Amygdala (tissue), 56 donors: ENCODE measurements at places on chromosomes 4 and X.

DNA sequence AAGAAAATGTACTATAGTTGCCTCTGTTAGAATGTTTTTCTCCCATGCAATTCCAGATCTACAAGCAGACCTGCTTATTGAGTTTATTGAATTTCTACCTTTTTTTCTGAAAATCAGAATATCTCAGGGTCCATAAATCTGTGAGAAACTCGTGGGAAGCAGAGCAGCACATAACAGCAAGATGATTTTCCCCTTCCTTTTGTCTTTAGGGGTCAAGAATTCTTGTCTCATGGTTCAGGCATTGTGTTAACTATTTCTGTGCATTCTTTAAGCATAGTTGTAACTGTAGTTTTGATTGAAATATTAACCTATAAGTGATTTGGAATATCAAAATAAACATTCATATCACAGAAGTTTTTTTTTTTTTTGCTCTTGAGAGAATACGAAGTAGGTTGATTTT lies 11.4 kb downstream of the EDNRA start:
- no peak for DNase-seq

DNA sequence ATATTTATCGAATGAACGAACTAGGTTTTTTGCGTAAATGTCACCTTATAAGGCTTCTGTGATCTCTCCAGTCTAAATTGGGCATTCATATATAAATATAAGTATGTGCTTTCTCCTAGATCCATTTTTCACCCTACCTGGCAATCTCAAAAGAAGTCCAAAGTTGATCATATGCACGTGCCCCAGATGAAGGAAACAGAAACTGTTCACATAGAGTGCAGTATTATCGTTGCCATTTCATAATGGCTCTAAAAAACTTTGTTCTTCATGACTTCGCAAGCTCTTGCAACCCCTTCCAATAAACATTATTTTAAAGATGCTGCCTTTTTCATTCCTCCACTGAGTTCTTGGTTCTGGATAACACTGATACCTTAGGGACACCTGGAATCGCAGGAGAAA lies 708 bp downstream of the INTS12 start:
- no peak for DNase-seq

GRCh38 chr4:48945981-48946380 lies 39.4 kb upstream of the OCIAD2 start:
- no peak for DNase-seq

DNA sequence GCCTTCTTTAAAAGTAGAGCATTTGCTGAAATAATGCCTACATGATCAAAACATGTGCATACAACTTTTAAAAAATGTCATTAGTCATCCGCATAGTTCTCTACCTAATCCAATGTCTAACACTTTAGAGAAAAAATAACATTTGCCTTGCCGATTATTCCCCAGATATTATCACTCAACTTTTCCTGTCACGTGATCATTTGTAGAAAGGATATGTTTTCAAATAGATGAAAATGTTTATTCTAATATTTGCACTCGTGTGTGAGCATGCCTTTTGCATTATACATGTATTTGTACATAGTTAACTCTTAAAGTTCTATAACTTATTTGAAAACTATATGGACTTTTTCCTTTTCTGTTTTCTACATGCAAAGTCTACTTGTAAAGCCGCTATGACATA lies 533.0 kb upstream of the FMR1 start:
- no peak for DNase-seq

DNA sequence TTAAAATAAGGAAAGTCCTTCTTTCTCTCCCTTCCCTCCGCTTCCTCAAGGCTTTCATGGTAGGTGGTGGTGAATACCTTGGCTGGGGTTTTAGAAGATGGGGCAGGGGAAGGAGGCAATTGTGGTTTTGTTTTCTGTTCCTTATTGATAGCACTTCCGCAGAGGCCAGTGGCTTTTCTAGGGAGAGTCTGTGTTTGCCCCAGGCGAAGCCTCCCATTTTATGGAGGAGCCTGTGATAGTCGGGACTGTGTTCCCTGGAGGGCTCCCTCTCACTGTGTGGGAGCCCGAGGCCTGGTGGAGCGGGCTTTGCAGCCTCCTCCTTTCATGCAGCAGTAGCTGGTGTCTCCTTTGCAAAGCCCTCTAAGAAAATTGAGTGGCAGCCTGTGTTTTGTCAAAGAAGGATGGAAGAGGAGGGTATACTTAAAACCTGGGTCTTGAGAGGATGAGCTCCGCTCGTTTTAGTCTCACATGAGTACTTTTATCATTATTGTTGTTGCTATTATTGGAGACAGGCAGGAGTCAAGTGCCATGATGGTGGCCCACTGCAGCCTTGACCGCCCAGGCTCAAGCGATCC lies 29.8 kb upstream of the STOX2 start:
- DNase-seq, result no peak

- DNase-seq, result no peak
Measured at GRCh38 chr4:81491943-81492342, 20.2 kb upstream of the RASGEF1B start.

DNA sequence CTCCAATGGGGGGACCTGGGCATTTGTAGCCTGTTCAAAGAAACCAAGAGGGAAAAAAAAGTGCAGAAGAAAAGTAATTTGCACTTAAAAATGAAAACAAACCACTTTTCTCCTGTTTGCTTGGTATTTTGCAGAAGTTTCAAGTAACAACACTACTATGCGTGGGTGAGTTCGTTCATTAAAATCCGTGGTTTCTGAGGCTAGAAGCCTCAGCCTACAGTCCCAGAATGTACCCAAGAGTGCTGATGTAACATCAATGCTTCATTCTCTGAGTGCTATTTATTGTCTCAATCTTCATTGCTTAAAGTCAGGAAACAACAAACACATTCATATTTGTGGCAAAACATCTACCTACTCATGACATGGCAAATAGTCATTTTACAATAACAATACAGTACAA lies 29.2 kb downstream of the LGI2 start:
- DNase-seq, result no peak

GRCh38 chr4:173281406-173282255 lies 52.5 kb downstream of the HMGB2 start:
- no peak for DNase-seq

DNA sequence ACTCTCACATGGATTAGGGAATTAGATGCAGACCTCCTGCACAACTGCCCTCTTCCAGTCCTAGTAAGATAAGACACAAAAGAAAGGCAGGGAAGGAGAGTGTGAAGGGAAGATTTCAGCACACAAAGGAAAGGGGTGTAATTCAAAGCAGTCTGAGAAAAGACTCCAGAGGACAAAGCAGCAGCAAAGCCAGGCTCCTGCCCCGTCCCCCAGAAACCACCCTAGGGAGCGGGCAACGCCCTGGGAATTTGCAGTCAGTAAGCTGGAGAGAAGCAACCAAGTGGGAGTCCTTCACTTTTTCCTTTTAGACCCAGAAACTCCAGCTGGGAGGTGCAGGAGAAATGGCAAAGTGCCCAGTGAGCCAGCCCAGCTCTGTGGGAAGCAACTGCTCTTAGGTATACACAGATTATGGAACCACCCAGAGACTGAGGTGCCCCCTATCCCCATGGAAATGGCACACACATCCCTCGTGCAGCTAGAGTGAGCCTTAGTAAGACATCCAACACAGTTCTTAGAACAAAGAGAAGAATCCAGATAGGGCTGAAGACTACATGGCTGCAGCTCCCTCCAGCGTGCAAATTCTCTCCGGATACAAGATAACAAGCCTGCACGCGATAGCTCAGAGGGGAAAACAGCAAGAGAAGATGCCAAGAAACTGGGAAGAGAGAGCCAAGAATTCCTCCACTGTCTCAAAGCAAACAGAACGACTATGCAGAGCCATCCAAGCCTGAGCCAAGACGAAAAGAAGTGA lies 26.5 kb upstream of the IRAK1 start:
- peak; percentile 9 for DNase-seq

DNA sequence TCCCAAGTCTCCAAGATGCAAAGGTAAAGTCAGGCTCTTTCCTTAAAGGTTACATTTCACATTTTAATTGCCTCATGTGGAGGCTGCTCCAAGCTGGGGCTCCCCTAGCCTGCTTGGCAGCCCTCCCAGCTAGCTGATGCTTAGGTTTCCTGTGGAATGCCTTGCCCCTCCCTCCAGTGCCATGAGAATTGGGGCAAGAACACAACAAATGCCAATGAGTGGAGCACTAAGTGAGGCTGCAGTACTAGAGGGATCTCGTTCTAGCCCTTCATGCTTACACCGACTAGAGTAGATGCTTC lies 597.7 kb downstream of the MID1IP1 start:
- DNase-seq, result no peak

GRCh38 chrX:103726477-103726876 lies 15.8 kb downstream of the TMEM31 start:
- DNase-seq, result no peak

- no peak for DNase-seq
Measured at GRCh38 chrX:74451450-74452198, 30.3 kb downstream of the SLC16A2 start.

GRCh38 chr4:40916218-40916555 lies 166.4 kb downstream of the NSUN7 start:
- DNase-seq, result no peak

DNA sequence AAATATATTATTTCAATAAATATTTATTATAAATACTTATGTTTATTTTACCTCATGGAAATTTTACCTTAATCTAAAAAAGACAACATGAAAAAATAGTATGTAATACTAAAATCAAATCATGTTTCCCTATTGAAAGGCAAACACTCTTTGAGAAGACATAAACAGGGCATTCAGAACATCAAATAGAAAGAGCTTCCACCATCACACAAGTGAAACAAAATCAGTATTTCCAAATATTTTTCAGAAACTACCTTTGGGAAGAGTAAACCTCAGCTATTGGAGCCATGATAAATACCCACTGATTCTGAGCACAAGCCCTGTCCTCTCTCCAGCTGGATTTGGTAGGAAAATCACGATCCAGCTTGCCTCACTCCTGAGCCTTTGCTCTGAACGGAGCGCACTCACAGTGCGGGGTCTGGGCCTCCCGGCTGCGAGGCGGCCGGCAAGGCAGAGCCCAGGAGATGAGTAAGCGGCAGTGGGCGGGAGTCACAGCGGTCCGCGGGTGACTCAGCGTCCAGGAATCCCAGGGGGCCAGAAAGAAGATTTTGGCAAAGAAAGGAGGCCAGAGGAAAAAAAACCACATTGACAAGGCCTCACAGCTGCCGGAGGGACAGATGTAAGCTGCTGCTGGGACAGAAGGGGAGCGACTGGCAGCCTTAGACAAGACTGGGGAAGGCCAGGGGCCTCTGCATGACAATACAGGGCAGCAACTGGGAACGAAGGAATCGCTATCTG lies 14.7 kb upstream of the ANXA5 start:
- DNase-seq, result peak; percentile 39

- no peak for DNase-seq
Measured at GRCh38 chr4:55255179-55255578, 90.9 kb upstream of the SRD5A3 start.

DNA sequence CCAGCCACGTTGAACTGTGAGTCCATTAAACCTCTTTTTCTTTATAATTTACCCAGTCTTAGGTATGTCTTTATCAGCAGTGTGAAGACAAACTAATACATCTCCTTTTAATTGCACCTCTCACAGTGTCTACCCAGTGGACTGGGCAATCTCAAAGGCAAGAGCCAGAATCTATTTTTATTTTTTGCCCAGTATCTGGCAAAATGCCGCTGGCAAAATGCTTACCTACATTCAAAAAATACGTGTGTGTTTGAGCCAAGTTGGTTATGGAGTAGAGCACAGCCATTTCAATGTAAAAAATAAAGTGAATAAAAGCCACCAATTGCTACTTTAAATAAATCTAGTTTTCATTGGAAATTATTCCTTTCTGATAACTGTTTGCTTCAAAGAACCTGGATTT lies 199.9 kb downstream of the GC start:
- no peak for DNase-seq

GRCh38 chrX:83469551-83469950 lies 38.5 kb upstream of the POU3F4 start:
- no peak for DNase-seq

DNA sequence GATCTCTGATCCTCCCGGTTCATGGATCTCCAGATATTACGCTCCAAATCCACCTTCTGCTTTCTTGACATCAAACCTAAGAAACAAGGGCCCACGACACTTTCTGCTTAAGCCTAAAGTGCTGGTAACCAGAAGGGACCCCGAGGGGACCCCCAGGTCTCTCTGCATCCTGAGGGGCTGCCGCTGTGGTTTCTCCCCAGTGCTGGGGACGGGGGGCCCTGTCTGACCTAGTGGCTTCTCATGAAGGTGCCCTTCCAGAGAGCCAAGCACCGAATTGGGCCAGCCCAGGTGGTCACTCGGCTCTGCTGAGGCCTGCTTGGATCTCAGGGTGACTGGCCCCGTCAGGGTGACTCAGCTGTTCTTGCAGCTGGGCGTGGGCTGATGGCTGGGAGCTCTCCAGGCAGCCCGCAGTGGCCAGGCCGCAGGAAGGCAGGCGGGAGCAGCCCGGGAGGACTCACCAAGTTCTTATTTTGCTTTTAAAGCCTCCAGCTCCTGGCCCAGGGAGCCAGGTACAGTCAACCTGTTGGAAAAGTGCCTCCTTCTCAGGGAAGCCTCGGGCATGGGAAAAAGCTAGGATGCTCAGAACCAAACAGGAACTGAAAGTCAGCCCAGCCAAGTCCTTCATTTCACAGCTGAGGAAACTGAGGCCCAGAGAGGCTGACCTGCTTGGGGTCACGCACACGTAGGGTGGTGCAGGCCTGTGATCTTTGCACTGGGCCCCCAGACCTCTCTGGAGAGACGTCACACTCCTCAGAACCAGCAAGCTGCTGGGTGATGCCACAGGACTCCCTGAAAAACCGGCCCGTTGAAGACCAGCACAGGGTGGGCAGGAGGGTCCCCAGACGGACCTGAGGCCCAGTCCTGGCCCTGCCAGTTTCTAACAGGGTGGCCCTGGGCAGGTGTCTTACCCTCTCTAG lies 16.7 kb downstream of the BLOC1S4 start:
- no peak for DNase-seq

- no peak for DNase-seq
Measured at GRCh38 chr4:79442422-79442821, 34.4 kb upstream of the GK2 start.

DNA sequence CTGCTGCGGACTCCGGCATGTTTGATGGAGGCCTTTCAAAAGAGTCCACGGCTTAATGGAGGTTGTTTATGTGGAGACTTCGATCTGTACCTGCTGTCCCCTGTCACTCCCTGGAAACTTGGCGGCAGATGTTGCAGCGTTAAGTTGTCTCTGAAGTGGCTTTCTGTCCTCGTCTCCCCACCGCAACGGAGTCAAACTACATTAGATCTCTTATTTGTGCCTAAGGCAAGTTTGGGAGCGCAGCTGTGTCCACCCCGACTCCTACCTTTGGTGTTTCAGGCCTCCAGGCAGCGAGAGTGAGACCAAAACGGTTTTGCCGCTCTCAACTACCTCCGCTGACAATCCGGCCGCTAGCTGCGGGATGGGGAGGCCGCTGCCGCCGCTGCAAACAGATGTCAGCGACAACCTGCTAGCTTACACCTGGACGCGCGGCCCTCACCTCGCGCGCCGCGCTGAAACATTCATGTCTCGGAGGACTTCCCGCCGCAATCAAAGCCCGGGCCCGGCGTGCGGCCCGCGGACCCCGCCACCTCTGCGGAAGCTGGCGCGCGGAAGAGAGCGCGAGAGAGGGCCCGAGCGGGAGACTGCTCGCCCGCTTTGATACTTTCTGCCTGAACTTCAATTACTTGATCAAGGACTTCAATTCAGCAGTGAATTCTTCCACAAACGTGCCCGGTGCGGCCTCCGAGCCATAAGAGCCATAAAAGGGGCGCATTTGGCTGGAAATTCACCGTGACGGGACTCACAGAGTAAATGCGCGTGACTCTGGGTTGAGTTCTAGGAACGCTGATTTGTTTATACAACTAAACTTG lies 108.4 kb downstream of the ANTXR2 start:
- no peak for DNase-seq

- no peak for DNase-seq
Measured at GRCh38 chr4:36312511-36312910, 31.1 kb downstream of the DTHD1 start.

- DNase-seq, result no peak
Measured at GRCh38 chrX:154804261-154804956, 876 bp downstream of the MPP1 start.

GRCh38 chr4:166675411-166675810 lies 558.9 kb downstream of the SPOCK3 start:
- DNase-seq, result no peak
